BJ (cell line): ENCODE measurements at places on chromosomes 16 and 17.

DNA sequence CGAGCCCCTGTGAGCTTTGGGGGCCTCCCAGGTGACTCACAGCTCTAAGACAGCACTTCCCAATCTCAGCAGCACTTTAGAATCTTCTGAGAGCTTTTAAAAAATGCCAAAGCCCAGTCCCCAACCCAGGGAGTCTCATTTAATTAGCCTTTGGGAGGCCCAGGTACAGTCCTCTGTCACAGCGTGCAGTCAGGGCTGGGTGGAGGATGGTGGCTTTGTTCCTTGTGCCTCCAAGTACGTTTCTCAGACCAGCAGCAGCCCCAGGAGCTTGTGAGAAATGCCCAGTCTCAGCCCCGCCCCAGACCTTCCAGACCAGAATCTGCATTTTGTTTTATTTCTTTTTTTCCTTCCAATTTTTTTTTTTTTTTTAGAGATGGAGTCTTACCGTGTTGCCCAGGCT, 27.4 kb upstream of the CMIP start:
- DNase-seq: no peak

DNA sequence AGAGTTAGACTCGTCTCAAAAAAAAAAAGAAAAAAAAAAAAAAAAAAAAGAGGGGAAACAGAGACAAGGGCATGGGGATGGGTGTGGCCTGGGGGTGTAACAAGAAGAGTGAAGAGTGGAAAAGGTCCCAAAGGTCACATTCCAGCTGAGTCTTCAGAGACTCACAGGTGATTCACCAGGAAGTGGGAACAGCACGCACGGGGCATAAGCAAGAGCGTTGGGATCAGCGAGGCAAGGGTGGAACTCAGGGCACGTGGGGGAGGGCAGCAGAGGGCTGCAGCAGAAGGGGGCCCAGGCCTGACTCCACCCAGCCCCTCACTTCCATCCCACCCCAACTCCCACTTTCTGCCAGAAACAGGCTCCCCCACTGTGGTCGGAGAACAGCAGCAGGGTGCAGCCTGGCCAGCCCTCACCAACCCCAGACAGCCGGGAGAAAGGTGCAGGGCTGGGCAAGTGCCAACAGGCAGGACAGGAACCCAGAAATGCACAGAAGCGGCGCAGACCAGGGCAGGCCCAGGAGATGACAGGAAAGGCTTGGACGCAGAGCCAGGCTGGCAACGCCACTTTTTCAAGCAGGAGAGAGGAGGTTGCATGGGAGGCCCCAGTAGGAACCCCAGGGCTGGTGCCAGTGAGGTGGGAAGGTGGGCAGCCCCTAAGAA, 3.3 kb downstream of the MEAK7 start:
- no peak for DNase-seq

GRCh38 chr17:48432820-48433775, 3.1 kb upstream of the SKAP1 start:
- no peak for DNase-seq

DNA sequence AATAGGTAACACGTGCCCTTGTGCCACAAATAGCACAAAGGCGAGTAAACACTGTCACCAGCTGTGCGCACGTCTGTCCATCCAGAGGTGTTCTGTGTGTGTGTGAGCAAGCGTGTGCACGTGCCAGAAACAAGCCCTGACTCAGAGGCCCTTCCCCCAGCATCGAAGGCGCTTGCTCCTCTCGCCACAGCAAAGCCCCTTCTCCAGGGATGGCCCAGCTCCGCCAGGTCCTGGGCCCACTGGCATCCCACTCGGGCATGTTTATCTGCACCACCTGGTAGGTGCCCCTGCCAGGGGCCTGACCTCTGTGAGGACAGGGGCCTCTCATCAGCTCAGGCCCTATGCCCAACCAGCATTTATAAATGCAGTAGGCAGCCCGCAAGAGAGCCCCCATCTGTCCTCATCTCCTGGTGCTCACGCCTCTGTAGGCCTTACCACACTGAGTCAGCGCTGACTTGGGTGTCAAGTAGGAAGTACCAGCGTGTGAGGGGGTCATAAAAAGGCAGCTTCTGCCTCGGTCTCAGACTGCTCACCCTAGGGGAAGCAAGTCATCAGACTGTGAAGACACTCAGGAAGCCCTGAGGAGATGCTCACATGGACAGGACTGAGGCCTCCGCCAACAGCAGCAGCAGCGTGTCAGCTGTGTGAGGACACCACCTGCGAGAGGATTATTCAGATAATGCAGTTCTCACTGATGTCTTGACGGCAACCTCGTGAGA, 10.8 kb downstream of the TMEM235 start:
- no peak for DNase-seq

- no peak for DNase-seq
Measured at GRCh38 chr16:5490499-5490898, 392.9 kb upstream of the EEF2KMT start.

DNA sequence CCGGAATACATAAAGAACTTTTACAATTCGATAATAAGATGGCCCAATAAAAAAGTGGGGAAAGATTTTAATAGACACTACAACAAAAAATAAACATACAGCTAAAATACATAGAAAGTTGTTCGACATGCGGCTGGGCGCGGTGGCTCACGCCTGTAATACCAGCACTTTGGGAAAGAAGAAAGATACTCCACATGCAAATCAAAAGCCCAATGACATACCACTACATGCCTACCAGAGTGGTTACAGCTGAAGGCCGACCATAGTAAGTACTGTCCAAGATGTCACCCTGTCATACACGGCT, 9.3 kb downstream of the PRCD start:
- no peak for DNase-seq

- DNase-seq: no peak
Measured at GRCh38 chr16:57993897-57994296, 6.6 kb downstream of the ZNF319 start.

DNA sequence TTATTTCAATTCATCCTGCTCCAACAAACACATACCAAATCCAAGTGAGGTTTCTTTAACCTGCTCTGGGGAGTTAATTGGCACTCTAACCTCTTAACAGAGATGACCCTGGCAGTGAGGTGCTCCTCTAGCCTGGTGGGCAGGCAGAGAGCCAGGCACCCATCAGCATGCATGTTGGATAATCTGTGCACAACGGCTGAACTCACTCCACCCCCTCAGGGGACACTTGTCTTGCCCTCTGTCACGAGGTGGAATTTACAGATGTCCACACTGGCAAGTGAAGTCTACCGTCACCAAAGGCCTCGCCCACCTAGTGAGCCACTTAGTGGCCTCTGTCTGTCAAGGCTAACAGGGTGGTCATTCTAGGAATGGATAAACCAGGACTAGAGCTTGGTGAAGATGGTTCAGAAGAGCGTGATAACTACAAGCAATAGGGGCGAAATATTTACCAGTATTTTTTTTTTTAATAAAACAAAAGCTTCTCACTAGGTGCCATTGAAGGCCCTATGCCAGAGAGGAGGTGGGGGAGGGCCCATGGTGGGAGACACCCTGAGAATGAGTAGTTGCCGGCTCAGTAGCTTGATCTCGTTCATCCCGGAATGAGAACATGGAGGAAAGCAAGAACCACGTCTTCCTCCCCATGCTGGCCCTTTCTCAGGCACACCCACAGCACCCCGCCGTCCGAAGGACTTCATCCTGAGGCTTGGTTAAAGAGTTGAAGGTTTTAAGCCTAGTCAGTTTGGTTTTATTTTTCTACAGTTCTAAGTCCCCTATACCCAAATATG, 25.2 kb downstream of the PLD6 start:
- DNase-seq: no peak
